Fibroblast of skin of left biceps (primary cell): ENCODE measurements at places on chromosomes 4 and X.

- DNase-seq = no peak
Observed at GRCh38 chrX:150966235-150966634, 16.9 kb upstream of the HMGB3 start.

GRCh38 chr4:52946855-52947254 is 84.7 kb downstream of the RASL11B start:
- DNase-seq = no peak

DNA sequence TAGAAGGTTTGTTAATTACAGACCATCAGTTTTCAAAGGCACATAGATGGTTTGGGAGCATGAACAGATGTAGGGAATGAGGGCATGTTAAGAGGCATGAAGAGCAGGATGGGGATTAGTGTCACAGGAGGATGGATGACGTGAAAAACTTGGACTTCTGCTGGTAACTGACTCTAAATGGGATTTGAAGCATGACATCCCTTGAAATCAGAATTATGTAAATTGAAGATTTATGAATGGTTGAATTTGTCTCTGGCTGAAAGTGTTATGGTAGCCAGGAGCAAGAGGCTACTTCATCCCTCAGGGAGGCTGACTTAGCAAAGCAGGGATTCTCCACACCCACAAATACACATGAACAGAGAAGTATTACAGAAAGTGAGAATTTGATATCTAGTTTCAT is 454.6 kb downstream of the MAGEB5 start:
- no peak for DNase-seq

- DNase-seq = peak; percentile 63
Observed at GRCh38 chr4:81257021-81257420, 42.0 kb upstream of the PRKG2 start.

- DNase-seq = no peak
Observed at GRCh38 chrX:133362538-133362937, 52.8 kb downstream of the GPC4 start.

DNA sequence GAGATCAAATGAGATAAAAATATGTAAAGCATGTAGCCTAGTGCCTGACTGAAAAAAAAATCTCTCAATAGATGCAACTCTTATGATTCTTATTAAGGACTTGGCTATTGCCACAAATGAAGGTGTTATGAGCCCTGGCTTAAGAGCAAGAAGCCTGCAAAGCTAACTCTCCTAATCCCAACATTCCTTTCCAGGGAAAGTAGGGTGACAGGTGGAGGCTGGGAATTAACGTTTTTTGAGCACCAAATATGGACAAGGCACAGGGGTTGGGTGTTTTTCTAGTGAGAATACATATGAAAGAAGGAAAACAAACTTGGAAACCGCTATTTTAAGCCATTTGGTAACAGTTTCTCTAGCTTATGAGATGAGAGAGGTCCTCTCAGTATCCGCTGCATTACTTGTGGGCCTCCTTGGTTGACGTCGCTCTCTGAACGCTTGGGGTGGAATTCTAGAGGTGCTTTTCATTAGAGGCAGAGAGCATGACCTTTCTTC is 2.4 kb downstream of the RHOH start:
- no peak for DNase-seq
